Airway epithelial cell (primary cell): ENCODE measurements at places on chromosomes 7 and 10. TPM values are rescaled to one million over a fixed set of nuclear protein-coding genes. Genes with fewer than 3 reads are reported as not detected.

The SLC39A12 gene
- total RNA-seq = not detected in 2 replicates

The GATA3 gene
- 0.09 and 0.35 TPM in 2 replicates for total RNA-seq

The UPF2 gene
- total RNA-seq = 10.6 and 14.1 TPM in 2 replicates

The AKR1D1 gene
- total RNA-seq = not detected in 2 replicates

The HBP1 gene
- total RNA-seq = 27.3 and 36.3 TPM in 2 replicates
